ENCODE measurements at places on chromosomes 5 and 9.
A peak's percentile ranks its signal among the peaks of the same experiment; 100 is the strongest.

DNA sequence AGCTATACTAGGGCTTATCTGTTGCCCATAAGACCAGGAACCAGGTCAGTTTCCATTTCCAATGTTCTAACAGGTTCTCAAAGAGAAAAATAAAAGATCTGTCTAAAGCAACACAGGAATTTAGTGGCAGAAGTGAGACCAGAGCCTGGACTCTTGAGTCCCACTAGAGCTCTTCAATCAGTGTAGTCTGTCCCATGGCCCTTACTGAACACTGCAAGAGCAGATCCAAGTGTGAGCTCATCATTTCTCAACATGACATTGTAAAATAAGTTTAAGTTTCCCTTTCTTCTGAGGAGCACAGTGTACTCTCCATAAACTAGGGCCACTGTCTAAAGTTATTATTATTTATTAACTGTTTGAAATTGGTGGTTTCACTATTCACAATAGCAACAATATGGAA lies 8.6 kb upstream of the PAPPA start:
- no peaks in the 10 kb centered on the region for H3K27me3 ChIP-seq
- H3K4me3 ChIP-seq = no peak overlapping the region
- H3K27ac ChIP-seq = no peak overlapping the region
- H3K36me3 ChIP-seq = no peaks in the 10 kb centered on the region
- H3K4me1 ChIP-seq = no peaks in the 10 kb centered on the region

GRCh38 chr5:128014578-128014977 lies 69.0 kb upstream of the SLC12A2 start:
- no peaks in the 10 kb centered on the region for H3K27me3 ChIP-seq
- H3K4me1 ChIP-seq = no peaks in the 10 kb centered on the region
- H3K4me3 ChIP-seq = no peak overlapping the region
- no peaks in the 10 kb centered on the region for H3K36me3 ChIP-seq

GRCh38 chr5:137252512-137252911 lies 246.6 kb downstream of the SPOCK1 start:
- H3K4me3 ChIP-seq = no peak overlapping the region
- DNase-seq = no peak
- no peak overlapping the region for H3K27ac ChIP-seq
- H3K27me3 ChIP-seq = no peaks in the 10 kb centered on the region

DNA sequence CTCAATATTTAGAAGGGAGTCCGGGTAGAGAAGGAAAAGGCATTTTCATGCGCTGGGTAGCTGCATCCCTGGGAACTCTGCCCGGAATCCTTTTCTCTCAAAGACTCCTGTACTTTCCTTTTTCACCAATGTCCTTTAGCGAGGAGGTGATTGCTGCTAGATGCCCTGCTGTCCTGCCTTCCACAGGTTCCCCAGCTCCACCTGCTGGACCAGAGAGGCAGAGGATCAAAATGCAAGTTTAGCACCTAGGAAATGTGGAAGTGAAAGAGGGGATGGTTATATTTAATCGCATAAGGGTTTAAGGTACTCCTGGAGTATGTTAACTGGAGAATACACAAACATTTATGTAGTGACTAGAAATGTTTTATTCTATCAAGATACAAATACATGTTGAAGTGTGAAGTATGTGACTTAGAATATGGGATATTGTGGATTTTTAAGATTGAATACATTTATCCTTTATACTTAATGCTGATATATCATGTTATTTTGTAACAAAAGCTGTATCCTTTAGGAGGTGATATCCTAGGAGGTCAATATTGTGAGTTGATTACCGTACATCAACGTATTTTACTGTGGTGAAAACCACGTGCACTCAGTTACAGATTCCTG lies 145.7 kb downstream of the ARHGAP26 start:
- H3K4me3 ChIP-seq = no peak overlapping the region
- no peak for DNase-seq
- peaks cover 57% of the 10 kb centered on the region for H3K36me3 ChIP-seq
- no peaks in the 10 kb centered on the region for H3K4me1 ChIP-seq
- no peak overlapping the region for H3K27ac ChIP-seq

GRCh38 chr9:136960212-136960937 lies 8.3 kb downstream of the LCN12 start:
- H3K36me3 ChIP-seq = no peaks in the 10 kb centered on the region
- no peak overlapping the region for H3K4me3 ChIP-seq
- peak overlapping the region; percentile 90 for H3K27ac ChIP-seq

DNA sequence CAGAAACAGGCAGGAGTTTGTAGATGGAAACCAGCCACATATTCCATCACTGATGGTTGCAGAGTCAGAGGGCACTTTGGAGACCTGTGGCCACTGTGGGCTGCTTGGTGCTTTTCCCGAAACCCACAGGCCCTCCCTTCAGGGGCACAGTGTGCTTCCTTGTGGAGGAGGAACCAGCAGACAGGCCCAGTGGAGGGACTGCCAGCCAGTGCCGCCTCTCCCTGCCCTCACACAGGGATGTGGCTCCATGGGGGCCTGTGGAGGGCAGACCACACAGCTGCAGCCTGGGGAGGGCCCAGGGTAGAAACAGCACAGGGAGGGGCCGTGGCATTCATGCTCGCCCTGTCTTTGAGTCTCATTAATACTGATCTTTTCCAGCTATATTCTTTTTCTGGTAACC lies 35.2 kb downstream of the CEP72 start:
- DNase-seq = no peak
- H3K4me1 ChIP-seq = no peaks in the 10 kb centered on the region
- no peaks in the 10 kb centered on the region for H3K27me3 ChIP-seq
- no peak overlapping the region for H3K4me3 ChIP-seq
- no peak overlapping the region for H3K27ac ChIP-seq
- peaks cover 4% of the 10 kb centered on the region for H3K36me3 ChIP-seq

- no peak overlapping the region for H3K27ac ChIP-seq
- DNase-seq = no peak
- no peaks in the 10 kb centered on the region for H3K4me1 ChIP-seq
- no peaks in the 10 kb centered on the region for H3K36me3 ChIP-seq
- H3K27me3 ChIP-seq = no peaks in the 10 kb centered on the region
Measured at GRCh38 chr5:173530547-173530946, 85.9 kb downstream of the BOD1 start.

DNA sequence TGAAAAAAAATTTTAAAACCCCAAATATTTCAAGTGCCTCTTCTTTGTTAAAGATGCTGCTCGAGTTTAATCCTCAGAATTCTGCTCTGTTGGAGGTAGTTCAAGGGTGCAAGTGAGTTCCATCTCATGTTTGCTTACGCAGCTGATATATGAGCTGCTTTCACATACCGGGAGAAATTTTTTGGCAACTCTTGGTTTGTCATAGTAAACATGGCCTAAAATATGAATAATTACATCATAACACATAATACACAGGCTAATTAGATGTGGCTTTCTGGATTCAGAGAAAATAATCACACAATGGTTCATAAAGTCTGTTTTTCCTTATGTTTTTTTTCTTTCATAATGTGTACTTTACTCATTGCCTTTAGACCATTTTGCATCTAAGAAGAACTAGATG lies 1134.1 kb downstream of the PTPRD start:
- H3K4me1 ChIP-seq = no peaks in the 10 kb centered on the region
- H3K4me3 ChIP-seq = no peak overlapping the region
- H3K27ac ChIP-seq = no peak overlapping the region

- no peaks in the 10 kb centered on the region for H3K27me3 ChIP-seq
- H3K4me3 ChIP-seq = no peak overlapping the region
- no peaks in the 10 kb centered on the region for H3K4me1 ChIP-seq
- no peak for DNase-seq
Measured at GRCh38 chr5:124998520-124998919, 252.1 kb upstream of the ZNF608 start.

- no peak for DNase-seq
- no peak overlapping the region for H3K27ac ChIP-seq
- H3K4me3 ChIP-seq = no peak overlapping the region
- peaks cover 7% of the 10 kb centered on the region for H3K27me3 ChIP-seq
- H3K4me1 ChIP-seq = no peaks in the 10 kb centered on the region
Measured at GRCh38 chr5:73393611-73394489, 54.7 kb downstream of the FOXD1 start.

GRCh38 chr5:171498166-171498565 lies 78.7 kb downstream of the FGF18 start:
- no peak overlapping the region for H3K4me3 ChIP-seq
- H3K4me1 ChIP-seq = no peaks in the 10 kb centered on the region
- no peak for DNase-seq
- H3K27me3 ChIP-seq = no peaks in the 10 kb centered on the region
- H3K27ac ChIP-seq = no peak overlapping the region

DNA sequence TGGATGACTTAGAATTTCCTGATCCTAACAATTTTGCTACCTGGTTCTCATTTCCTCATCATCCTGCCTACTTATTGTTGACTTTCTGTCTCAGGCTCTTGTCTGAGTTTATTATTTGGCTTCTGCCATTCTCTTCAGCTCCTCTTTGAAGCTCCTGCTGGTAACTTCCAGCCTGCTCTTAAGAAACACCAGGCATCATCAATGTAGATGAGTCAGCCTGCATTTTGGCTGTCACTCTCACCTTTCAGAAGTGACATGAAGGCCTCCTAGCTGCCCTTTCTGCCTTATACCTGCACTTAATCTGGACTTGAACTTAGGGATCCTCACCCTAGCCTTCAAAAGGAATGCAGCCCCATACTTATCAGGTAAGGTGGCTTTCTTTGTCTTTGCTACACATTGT lies 551.8 kb upstream of the ZNF608 start:
- DNase-seq = no peak
- no peak overlapping the region for H3K4me3 ChIP-seq
- no peak overlapping the region for H3K27ac ChIP-seq
- H3K27me3 ChIP-seq = no peaks in the 10 kb centered on the region
- no peaks in the 10 kb centered on the region for H3K36me3 ChIP-seq
- no peaks in the 10 kb centered on the region for H3K4me1 ChIP-seq

DNA sequence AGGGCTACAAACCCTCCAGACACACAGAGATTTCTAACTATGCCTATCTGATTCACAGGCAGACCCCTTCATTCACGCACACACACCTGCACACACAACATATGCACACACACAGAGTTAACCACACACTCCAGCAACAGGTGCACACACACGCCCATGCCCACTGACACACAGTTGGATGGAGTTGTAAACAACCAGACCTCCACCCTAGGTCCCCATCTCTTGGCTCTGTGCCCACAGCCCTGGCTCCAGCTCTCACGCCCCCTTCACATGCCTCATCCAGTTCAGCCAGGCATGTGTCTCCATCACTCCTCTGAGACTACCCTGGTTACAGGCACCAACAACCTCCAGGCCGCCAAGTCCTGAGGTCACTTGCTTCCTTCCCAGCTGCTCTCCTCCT lies 61.1 kb downstream of the PSD2 start:
- H3K27me3 ChIP-seq = no peaks in the 10 kb centered on the region
- H3K4me3 ChIP-seq = no peak overlapping the region
- no peak for DNase-seq
- H3K4me1 ChIP-seq = no peaks in the 10 kb centered on the region
- H3K36me3 ChIP-seq = no peaks in the 10 kb centered on the region

DNA sequence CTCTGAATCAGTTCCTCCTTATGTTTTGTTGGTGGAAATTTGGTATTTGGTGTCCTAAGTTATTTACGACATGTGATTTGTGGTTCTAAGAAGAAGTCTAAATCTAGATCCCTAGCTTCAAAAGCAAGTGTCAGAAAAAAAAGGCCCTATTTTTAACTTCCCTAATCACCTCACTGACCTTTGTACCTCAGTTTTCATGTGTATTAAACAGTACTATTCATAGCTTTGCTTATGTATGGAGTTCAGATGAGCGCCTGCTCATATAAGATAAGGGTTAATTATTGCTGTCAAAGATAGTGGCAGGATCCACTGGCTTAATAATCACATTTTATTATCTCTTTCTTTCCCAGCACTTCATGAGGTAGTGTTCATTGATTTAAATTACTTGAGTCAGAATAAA lies 318.2 kb downstream of the PARP8 start:
- H3K27ac ChIP-seq = no peak overlapping the region
- no peaks in the 10 kb centered on the region for H3K4me1 ChIP-seq

GRCh38 chr9:75591972-75592371 lies 298.5 kb upstream of the PCSK5 start:
- H3K4me3 ChIP-seq = no peak overlapping the region
- H3K4me1 ChIP-seq = no peaks in the 10 kb centered on the region
- H3K27me3 ChIP-seq = no peaks in the 10 kb centered on the region
- H3K36me3 ChIP-seq = no peaks in the 10 kb centered on the region
- DNase-seq = no peak

GRCh38 chr5:137887831-137888230 lies 1.4 kb upstream of the PKD2L2 start:
- H3K36me3 ChIP-seq = peaks cover 2% of the 10 kb centered on the region
- H3K27ac ChIP-seq = peak overlapping the region; percentile 80
- H3K4me3 ChIP-seq = no peak overlapping the region
- DNase-seq = no peak

GRCh38 chr9:38309324-38310195 lies 82.9 kb upstream of the ALDH1B1 start:
- no peak for DNase-seq
- no peaks in the 10 kb centered on the region for H3K36me3 ChIP-seq
- H3K27ac ChIP-seq = no peak overlapping the region
- H3K27me3 ChIP-seq = no peaks in the 10 kb centered on the region
- no peaks in the 10 kb centered on the region for H3K4me1 ChIP-seq
- H3K4me3 ChIP-seq = no peak overlapping the region

- H3K4me1 ChIP-seq = peaks cover 30% of the 10 kb centered on the region
- no peaks in the 10 kb centered on the region for H3K36me3 ChIP-seq
- DNase-seq = no peak
- H3K4me3 ChIP-seq = no peak overlapping the region
Measured at GRCh38 chr9:136754059-136754572, 3.9 kb downstream of the LCN8 start.

Measured in natural killer cell (primary cell).